ENCODE measurements at places on chromosomes 1 and 21. TPM values are rescaled to one million over a fixed set of nuclear protein-coding genes. Genes with fewer than 3 reads are reported as not detected.

Gene CEP85
- total RNA-seq: 34.8 TPM

Gene KRTAP19-2
- total RNA-seq: not detected

Gene TEX35
- total RNA-seq: not detected

Gene TP73
- 14.9 TPM for total RNA-seq

Gene MCM3AP
- 49.2 TPM for total RNA-seq

Gene CAPN8
- not detected for total RNA-seq

DNA sequence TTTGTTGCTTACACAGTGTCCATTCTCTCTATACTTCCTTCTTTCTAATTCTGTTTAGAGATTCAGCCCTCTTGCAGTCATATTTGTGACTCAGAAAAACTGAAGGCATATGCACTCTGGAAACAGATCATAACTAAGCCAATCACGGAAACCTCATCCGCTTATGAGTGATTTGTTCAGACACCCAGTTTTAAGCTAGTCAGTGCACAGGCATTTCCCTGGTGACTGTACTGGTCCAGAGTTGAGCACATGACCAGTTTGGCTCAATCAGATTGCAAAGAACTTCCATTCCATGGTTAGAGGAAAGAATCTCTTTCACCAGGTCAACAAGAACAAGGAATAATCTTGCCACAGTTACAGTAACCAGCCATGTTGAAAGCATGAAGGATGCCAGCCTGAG lies 69.2 kb upstream of the SGIP1 start:
- DNase-seq: no peak

- no peak for DNase-seq
Measured at GRCh38 chr1:162873671-162874666, 13.0 kb upstream of the CCDC190 start.

- DNase-seq: peak; percentile 99
Measured at GRCh38 chr21:15289896-15290841, 225.4 kb upstream of the NRIP1 start.

- no peak for DNase-seq
Measured at GRCh38 chr1:175413367-175413766, 220.8 kb upstream of the KIAA0040 start.

- DNase-seq: no peak
Measured at GRCh38 chr1:168654198-168654915, 74.6 kb downstream of the DPT start.

DNA sequence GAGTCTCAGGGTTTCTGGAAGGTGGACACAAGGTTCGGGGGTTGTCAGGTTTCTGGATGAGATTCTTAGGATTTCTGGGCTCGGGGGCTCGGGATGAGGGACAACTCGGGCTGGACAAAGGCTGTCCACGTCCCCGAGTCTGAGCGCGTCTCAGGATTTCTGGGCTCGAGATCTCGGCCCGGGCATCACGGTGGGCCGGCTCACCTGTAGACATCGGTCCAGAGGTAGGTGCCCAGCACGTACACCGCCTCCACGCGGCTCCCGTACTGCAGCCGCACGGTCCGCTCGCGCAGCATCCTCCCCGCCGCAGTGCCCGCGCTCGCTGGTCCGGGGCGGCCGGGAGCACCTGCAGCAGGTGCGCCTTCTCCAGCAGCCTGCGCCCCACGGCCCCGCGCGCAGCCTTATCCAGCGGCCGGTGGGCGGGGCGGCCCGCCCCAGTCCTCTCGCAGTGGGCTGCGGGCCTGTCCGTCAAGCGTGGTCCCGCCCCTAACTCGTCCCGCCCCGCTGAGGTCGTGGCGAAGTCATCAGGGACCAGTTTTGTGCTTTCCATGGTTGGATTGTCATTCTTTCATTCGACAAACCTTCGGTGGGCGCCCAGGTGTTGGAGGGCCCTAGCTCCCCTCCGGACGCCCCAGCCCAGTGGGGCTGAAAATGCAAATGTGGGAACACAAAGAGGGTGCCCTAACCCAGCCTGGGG lies at the start of gene PADI2:
Gene PADI2 (minus strand): TSS at position 376 of the 697 bp plus-strand sequence. CDS start 80 bp downstream, at position 296.
- no peak for DNase-seq

DNA sequence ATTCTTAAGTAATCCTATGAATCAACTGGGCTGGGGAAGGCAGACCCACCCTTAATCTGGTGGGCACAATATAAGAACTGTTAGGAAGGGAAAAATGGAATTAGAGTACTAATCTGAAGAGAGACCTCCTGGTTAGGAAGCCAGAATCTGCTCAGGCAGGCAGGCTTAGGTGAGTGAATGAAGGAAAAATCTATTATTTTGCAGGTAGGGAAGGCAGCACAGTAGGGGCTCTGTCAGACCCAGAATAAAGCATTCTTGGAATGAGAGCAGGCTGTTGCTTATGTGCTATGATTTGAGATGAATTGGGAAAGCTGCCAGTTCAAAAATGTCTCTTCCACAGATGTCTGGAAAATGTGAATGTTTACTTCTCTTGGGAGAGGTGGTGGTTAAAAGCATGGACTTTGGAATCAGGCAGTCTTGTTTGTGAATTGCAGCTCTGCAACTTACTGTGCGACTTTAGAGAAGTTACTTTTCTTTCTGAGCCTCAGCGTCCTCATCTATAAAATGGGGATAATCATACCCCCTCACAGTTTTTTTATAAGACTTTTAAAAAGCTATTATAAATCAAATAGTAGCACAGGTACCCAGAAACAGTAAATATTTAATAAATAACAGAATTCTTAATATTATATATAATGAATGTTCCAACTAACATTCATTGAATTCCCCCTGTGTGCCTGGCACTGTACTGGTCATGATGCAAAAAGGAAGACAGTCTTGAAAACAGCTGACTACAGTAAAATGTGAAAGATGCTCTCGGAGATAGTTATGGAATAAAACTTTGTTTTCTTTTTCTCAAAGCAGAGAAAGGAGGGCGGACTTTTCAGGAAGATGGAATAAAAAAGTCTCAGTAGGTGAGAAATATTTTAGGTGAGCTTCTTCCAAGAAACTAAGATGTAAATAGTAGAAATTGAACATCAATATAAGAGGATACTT lies 15.3 kb upstream of the ZNF644 start:
- no peak for DNase-seq

DNA sequence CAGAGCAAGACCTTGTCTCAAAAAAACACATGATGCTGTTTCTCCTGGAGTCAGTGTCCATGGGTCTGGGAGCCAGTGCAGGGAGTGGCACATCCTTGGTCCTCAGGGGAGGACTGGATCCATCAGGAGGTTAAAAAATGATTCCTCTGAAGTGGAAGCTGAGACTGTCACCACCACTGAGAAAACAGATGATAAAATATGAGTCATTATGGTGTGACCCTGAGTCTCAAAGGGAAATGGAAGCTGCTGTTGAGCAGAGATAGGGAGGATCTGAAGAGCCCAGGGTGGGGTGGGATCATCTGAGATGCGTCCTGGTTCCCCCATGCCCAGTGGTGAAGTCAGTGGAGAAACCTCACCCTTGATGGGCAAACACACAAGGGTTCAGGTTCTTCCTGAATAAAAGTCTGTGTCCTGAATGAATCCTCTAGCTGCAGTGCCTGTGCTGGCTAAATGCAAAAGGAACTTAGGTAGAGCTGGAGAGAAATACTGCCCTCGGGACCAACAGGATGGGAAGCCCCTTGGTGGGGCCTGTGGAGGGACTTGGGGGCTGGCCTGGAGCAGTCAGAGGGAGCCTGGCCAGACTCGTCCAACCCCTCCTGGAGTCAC lies 61.6 kb upstream of the TENT5B start:
- DNase-seq: no peak

GRCh38 chr1:152519851-152520250 lies 5.6 kb downstream of the CRCT1 start:
- DNase-seq: no peak

- DNase-seq: no peak
Measured at GRCh38 chr1:16090076-16090826, 16.8 kb upstream of the FAM131C start.
